ENCODE measurements at places on chromosomes 6 and 20.

DNA sequence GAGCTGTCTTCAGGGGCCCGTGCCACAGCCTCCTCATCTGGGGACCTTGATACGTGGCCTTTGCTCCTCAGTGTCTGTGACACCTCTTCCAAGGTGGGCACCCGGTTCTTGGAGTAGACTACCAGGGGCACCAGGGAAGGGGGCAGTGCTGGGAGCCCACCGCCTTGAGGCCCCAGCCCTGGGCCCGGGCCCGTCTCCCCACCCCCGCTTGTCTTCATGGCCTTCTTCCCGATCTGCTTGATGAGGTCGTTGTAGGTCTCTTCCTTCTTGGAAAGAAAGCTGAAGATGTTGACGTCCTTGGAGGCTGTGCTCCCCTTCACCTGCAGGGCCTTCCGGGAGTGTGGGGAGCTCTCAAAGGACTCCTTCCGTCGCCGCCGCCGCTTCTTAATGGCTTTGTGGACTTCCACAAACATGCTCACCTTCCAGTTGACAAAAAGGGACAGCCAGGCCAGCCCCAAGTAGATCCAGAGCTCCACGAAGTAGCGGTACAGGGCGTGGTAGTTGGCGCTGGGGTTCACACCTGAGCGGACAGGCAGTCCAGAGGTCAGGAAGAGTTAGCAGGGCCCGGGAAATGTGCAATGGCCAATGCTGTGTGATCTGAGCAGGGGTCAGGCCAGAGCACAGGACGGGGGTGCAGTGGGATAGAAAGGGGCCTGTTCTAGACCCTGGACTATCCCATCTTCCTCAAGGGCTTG is 37.9 kb downstream of the KCNK5 start:
- no peak for DNase-seq

DNA sequence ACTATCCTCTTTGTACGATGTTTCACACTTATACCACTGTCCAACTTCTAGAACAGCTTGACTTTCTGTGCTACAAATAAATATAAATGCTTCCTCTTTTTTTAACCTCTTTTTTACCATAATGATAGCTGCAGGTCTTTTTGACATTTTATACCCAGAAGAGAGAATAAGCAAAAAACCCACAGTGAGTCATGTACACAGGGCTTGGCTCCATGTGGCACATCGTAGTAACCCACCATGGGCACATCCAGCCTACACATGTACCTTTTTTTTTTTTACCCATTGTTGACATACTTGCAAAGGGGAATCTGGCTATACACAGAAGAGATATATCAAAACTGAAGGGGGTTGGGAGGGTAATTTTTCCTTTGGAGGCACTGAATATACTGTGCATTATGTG is 59.5 kb upstream of the RSPO3 start:
- no peak for DNase-seq

DNA sequence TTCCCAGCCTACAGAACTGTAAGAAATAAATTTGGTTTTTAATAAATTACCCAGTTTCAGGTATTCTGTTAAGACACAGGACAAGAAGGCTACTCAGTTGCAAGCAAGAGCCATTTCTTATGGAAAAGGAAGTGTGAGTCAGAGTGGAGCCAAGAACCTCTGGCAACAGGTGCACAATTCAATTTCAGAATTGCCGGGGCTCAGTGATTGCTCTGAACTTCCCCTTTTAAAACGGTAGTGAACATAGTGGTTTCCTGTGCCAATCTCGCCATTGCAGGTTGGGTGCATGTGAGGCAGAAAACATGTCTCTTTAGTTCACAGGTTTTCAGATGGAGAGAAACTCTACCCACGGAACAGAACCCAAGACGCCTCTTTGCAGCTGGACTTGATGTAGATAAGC is 16.4 kb downstream of the PIGT start:
- DNase-seq, result peak; percentile 25

DNA sequence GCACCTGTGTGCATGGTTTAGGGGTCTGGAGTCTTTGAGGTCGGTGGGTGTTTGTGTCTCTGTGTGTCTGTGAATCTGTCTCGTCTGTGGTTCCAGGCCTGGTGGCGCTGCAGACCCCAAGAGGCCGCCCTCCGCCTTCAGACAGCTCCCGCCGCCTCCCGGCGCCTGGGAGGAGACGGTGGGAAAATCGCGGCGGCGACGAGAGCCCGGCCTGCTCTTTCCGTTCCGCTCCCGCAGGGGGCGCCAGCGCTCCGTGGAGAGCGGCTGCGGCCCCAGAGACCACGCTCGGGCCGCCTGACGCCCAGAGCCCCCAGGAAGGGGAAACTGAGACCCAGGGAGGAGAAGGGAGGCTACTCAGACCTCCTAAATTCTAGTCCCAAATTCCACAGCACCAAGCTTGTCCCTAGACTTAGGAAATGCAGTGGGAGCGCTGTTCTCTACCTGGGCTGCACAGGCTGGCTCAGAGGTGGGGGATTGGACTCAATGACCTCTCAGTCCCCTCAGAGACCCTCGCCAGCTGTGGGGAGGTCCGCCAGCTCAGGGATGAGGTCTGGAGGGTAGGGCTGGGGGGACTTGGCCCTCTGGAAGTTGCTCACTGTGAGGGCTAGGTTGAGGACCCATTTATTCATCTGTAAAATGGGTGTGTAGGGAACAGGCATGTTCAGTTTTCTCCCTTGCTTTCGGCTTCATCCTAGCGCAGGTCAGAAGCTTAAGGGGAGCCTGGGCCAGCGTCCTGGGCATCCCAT is 36.9 kb upstream of the BLCAP start:
- DNase-seq, result peak; percentile 35

GRCh38 chr6:168925671-168926070 is 328.0 kb downstream of the THBS2 start:
- DNase-seq, result no peak

Measured in endothelial cell of umbilical vein (primary cell).